ENCODE measurements at places on chromosomes 1 and 21.

DNA sequence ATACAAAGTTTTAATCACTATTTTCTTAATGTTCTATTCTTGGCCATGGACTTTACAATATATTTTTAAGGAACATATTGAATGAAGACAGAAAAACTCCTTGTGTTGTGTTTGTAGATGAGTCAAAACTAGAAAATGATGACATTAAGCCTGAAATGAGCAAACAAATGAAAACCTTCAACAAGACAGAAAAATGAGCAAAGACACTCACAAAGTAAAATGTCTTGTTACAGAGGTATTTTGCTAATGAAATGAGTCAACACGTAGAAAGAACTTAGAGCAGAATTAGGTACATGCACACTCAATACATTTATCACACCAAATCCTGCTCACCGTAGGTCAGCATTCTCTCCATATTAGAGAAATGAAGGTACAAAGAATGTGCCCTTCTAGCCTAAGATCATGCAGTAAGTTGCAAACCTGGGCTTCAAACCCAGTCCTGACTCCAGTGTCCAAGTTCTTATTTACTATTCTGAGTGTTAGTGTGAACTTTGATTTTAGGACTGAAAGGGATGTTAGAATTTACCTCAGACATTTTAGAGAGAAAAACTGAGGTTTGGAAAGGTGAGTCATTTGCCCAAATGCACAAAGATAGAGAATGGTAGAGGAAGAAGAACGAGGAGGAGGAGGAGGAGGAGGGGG lies 133.9 kb upstream of the SGIP1 start:
- no peak for DNase-seq

DNA sequence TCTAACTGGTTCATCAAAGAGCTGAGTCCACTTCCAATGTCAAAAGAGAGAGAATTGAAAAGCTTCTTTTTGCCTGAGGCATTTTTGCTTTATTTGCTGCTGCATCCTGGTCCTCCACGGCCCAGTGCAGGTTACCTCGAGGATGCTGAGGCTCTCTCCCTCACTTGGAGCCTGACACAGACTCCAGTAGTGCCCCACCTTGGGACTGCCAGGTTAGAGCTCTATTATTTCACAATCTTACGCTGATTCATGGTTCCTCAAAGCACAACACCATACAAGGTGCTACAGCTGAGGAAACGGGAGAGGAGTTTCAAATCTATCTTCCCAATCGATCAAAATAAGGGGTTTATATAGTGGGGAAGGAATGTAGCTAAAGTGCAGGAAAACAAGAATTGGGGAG lies 13.6 kb upstream of the PLPPR4 start:
- no peak for DNase-seq

GRCh38 chr1:78005755-78006154 lies 1.0 kb downstream of the DNAJB4 start:
- no peak for DNase-seq

DNA sequence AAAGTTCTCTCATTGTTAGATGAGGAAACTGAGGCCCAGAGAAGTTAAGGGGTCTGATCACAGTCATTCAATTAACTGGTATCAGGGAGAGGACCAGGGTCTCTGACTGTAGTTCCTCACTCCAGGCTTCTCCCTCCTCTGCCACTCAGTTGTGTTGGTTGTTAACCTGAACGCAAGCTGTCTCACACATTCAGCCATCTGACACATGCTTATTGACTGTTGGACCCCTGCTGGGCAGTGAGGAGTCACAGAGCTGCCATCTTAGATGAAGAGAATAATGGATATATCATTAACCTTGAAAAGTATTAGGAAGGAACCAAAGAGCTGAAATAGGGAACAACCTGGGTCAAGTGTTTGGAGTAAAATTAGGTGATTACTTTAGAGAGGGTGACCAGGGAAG lies 194.8 kb downstream of the ZZZ3 start:
- no peak for DNase-seq

DNA sequence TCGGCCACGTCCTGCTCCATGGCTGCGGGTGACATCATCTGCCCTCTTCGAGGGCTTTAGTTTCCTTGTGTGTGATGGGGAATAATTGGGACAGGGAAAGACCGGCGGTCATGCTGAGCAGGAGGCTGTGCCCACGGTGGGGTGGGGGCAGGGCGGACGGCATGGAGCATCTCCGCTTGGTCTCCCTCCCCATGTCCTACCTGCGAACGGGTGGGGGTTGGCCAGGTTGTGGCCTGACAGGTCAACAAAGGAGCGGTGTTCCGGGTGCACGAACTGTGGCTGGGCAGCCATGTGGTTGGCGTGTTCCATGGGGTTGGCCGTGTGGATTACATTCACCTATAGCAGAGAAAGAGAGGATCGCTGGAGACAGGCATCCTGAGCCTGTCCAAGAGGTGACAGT lies 80.0 kb downstream of the PIK3CD start:
- no peak for DNase-seq

- DNase-seq, result no peak
Observed at GRCh38 chr1:106458866-106459265, 597.6 kb upstream of the PRMT6 start.

DNA sequence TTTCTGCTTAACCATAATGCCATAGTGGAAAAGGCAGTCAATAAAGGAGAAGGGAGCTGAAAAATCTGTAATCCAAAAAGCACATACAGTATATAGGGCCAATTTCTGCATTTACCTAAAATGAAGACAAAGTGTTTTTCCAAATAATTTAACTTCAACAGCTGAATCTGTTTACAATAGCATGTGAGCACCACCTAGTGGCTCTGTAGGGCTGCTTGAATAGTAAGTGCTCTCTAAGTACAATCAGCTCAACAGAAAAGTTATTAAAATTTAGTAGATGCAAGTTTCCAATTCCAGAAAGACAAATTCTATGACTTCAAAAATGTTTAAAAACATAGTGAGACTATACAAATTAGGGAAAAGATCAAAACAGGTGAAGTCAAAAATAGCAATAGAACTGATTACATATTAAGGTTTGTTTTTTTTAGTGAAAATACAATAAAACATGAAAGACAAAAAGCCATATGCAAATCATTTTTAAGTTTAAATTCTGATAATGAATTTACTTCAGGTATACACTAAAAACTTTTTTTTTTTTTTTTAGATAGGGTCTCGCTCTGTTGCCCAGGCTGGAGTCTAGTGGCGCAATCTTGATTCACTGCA lies 220.0 kb downstream of the SETD4 start:
- DNase-seq, result peak; percentile 19

DNA sequence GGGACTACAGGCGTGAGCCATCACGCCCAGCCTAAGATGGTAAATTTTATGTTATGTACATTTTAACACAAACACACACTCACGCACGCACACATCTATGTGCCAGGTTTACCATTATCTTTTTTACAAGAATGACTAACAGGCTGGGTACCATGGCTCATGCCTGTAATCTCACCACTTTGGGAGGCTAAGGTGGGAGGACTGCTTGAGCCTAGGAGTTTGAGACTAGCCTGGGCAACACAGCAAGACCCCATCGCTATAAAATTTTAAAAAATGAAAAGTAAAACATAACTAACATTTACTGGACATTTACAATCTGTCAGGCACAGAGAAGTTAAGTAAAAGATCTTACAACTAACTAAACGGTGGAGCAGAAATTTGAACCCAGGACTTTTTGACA lies 14.7 kb downstream of the GATAD2B start:
- no peak for DNase-seq

- DNase-seq, result no peak
Observed at GRCh38 chr1:20125100-20125499, 5.8 kb upstream of the PLA2G2D start.

DNA sequence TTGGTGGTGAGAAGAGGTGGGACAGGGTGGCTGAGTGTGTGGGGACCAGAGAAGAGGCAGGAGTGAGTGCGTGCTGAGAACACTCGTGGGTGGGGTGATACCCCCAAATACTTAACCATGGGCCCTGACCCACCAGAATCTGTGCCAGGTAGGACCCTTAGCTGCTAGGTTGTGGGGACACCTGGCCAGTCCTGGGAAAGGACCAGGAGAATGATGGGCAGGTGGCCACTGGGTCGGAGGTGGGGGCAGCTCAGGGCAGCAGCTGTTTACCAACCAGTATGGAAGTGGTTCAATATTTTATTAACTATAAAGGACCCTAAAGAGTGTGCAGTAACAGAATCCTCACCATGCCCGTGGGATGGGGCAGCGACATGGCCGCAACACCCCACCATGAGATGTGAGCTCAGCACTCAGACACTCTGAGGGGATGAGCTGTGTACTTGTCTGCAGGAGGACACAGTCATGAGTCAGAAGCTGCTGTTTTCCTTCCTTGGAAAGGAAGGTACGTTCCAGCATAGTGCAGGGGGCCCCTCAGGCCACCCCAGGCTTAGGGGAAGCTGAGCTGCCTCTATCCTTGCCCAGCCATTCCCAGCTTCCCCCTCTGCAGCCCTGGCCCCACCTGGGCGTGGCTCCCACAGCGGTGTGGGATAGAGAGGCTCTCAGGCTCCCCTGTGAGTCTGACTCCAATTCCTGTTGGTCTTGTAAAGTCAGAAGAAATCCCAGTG lies 25.4 kb downstream of the TEX35 start:
- no peak for DNase-seq

- no peak for DNase-seq
Observed at GRCh38 chr1:208848854-208849253, 604.7 kb upstream of the PLXNA2 start.

- no peak for DNase-seq
Observed at GRCh38 chr1:202146993-202147392, 2.5 kb upstream of the ARL8A start.

GRCh38 chr1:21436488-21437340 lies 3.2 kb upstream of the NBPF3 start:
- DNase-seq, result no peak

- no peak for DNase-seq
Observed at GRCh38 chr1:30649321-30649991, 73.9 kb downstream of the MATN1 start.

- DNase-seq, result peak; percentile 78
Observed at GRCh38 chr21:36297938-36298572, 21.9 kb upstream of the MORC3 start.

DNA sequence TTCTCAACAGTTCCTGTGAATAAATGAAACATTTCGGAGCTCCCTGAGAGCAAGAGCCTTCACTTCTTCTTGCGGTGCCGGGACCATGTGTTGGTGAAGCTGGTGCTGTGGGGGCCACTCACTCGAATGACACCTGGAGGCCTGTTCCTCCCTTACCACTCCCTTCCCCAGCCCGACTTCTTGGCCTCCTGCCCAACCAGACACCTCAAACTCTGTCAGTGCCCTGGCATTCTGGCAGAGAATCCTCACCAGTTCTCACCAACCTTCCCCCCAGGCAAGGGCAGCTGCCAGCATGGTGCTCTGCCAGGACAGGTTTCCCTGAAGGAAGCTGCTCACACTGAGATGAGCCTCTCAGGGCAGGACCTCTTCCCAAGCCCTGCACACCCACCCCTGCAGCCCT lies 68.3 kb downstream of the MPZL1 start:
- no peak for DNase-seq

- DNase-seq, result no peak
Observed at GRCh38 chr1:243786531-243786930, 63.5 kb downstream of the AKT3 start.

DNA sequence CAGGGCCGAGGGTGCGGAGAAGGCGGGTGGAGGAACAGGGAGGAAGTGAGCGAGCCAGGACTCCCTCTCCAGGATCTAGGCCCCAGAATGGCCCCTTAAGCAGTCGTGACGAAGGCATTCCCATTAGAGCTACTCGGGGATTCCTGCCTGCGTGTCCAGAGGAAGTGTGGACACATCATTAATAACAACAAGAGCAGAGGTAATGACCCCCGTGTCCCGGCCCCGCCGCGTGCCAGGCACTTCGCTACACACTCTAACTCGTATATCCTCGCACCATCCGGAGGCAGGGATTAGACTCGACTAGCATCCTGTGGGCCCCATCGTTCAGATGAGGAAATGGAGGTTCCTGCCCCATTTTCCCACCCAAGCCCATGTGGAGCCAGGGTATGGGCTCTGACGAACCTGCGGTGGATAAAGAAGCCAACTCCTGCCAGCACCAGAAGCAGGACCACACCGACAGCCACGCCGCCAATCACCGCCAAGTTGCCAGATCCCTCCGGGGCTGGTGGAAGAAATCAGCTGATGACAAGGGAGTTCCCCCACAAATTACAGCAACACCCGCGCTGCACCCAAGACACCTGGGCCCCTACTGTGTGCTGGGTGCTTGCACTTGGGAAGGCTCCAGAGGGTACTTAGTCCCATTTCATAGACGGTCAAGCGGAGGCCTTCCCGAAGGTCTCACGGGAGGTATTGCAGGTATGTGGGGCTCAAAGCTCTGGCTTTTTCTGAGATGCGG lies 21.6 kb downstream of the EPHA2 start:
- no peak for DNase-seq

DNA sequence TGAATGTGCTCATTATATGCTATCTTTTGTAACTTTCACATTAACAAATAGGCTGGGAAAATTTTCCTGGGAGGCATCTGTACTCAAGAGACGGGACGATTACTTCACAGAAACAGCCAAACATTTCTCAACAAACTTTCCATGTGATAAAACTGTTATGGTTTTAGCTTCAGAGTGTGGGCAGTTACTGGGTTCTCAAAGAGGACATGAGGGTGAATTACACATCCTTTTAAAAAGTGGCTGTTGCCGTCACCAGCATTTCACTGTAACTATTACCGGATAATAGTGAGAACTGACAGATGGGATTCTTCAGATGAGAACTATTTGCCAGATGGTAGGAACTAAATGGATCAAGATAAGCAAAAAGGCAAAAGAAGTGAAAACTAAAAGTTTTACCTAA lies 109.1 kb downstream of the APP start:
- no peak for DNase-seq

Measured in CD4-positive, alpha-beta T cell (primary cell).